Stimulated activated memory B cell treated with anti-CD40 and anti-IgM and Interleukin-4, amounts not matched to agents 10 μg/mL and 1 μg/mL and 100 μg/mL, for 72 hours (primary cell): ENCODE measurements at places on chromosomes 6 and 20.

DNA sequence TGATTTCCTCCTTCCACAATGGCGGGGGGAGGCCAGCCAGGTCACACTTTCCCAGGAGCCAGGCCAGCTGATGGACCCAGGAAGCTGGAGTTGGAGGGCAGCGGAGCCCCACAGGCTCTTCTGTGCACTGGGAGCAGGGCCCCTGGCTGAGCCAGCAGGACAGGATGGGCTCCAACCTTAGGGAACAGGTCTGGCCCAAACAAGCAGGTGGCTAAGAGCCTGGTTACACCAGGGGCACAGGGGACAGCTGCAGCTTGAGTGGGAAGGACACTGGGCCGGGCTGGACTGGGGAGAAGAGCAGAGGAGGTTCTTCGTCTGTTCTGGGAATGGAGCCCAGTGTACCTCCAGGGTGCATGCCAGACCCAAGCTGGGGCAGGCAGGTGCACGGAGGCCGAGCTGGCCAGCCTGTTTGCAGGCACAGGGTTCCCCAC, 102.3 kb downstream of the DLL1 start:
- ATAC-seq: no peak

DNA sequence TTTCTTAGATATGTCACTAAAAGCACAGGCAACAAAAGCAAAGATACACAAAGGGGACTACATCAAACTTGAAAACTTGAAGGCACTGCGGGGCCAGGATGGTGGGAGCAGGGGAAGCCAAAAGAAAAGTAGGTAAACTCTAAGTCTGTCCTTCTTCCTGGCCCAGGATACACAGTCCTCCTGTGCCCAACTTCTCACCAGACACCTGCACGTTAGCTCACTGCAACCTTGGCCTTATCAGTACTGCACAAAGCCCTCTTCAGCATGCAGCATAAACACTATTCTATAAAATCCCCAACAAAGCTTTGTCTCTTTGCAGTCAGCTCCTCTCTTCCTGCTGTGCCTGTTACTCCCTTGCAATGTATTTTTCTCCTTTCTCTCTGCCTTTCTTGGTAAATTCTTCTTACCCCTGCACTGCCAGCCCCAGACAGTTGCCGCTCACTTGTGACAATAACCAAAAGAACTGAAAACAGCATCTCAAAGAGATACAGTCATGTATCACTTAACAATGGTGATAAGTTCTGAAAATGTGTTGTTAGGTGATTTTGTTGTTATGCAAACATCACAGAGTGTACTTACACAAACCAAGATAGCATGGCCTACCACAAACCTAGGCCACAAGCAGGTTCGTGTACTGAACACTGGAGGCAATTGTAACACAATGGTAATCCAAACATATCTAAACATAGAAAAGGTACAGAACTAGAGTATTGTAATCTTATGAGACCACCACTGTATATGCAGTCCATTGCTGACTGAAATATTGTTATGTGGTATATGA, 51.2 kb downstream of the NINL start:
- ATAC-seq: no peak

- ATAC-seq: no peak
These were observed 67.7 kb downstream of the TMEM244 start for GRCh38 chr6:129793447-129793846.

- ATAC-seq: no peak
These were observed 231.5 kb upstream of the BTBD3 start for GRCh38 chr20:11686195-11686594.

DNA sequence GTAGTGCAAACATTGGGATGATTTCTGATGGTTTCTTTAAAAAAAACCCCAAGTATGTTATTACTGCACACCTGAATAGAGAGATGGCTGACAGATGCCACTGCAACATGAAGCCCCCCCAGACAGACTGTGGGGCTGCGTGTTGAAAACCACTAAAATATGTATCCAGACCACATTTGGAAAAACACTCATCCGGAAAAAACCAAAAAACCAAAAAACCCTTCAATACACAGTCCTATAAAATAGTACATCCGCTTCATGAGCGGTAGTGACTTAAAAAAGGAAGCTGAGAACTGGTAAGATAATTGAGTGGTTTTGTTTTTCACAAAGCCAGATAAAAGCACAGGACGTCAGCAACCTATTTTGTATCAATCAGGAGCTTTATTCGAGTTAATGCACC, 47.1 kb upstream of the EDN3 start:
- ATAC-seq: no peak

DNA sequence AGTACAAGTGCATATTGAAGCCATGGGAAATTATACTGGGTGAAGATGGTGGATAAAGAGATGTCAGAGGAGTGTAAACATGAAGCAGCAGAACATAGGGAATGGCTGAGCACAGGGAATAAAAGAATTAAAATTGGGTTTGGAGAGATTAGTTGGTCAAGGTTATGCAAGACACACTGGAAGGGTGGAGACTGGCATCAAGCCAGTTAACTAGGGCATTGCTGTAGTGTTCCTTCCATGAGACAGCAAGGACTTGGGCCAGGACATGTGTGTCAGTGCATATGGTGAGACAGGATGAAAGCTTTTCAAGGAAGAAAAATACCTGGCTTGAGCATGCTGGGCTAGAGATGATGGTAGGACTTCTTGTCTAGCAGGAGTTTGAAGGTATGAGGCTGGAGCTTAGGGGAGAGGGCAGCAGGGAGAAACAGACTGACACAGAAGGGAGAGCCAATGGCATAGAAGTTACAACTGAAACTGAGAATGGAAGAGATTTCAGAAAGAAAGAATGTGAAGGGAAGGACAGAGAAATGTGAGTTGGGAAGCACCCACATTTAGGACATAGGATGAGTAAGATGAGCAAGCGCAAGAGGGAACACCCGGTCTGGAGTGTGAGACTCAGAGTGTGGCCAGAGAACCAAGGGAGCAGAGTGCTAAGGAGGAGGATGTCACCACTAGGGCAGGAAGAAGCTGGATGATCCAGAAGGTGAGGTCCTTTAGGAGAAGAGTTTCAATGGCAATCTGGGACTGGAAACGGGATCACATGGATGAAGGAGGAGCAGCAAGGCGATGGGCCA, 14.5 kb upstream of the TMEM170B start:
- no peak for ATAC-seq

DNA sequence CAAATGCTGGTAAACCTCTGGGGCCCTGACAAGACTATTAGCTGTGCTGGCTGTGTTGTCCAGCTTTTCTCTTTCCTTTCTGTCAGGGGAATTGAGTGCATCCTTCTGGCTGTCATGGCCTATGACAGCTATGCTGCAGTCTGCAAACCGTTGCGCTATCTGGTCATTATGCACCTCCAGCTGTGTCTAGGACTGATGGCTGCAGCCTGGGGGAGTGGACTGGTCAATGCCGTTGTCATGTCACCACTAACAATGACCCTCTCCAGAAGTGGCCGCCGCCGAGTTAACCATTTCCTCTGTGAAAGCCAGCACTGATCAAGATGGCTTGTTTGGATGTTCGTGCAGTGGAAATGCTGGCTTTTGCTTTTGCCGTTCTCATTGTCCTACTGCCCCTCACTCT, 20.3 kb downstream of the OR2B6 start:
- ATAC-seq: no peak

DNA sequence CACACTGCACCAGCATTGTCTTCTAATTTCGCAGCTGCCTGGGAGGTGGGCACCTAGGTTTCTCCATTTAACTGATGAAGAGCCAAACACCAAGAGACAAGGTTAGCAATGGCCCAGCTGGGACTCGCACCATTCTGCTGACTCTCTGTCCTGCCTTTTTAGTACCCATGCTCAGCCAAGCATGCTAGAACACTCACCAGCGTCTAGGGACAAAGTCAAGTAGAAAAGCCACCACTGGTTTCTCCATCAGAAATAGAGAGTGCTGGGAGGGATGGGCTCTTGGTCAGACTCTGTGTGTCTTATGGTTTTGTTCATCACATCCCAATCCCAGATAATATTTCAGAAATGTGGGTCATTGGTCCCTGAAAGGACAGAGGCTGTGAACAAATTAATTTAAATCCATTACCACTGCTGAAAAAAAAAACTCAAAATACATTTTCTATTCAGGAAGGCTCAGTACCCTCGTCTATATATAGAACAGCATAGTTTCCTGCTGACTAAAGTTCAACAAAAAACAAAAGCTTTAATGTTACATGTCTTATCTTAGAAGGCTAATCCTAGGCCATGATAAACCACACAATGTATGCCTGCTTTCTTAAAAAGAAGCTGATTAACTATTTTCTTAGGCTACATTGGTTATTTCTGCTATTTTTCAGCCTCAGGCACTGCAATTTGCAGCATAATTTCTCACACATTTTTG, 111.0 kb downstream of the TBC1D7 start:
- no peak for ATAC-seq

DNA sequence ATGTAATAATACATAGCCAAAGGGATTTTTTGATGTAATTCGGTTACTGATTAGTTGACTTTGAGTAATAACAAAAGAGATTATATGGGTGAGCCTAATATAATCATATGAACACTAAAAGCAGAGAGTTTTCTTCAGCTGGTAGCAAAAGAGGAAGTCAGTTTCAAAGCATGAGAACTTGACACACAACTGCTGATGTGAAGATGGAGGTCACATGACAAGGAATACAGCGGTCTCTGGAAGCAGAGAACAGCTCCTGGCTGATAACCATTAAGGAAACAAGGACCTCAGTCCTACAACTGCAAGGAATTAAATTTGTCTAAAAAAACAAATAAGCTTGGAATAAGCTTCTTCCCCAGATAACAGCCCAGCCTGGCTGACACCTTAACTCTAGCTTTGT, 154.5 kb upstream of the PRND start:
- ATAC-seq: no peak

DNA sequence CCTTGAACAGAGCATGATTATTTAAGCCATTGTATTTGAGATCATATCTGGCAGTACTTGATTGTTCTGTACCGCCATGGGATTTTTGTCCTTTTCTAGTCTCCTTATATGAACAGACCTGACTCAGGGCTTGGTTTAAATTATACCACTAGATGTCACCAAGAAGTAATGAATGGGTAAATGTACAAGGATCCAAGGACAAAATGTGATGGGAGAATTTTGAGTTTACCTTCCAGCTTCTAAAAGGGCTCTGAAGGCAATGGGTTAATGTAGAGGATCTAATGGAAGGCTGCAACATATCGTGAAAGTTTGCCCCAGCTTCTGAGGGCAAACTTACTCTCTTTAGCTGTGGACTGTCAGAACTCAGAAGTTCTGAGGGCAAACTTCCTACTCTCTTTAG, 12.0 kb downstream of the RNF8 start:
- no peak for ATAC-seq

DNA sequence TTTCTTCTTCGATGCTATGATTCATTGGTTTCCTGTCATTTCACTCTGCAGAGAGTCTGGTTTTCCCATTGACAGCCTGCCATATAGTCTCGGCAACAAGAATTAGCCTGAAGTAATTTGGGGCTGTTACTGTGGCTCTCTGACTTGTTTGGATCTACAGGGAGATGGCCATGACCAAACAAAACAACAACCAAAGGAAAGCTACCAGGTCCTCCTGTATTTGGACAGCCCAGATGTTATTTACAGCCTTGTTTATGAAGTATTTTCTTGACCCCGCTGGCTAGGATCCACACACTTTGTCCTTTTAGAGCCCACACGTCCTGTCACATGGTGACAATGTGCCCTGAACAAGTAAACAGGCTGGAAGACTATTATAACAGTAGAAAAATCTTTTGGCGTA, 111.4 kb upstream of the PREP start:
- no peak for ATAC-seq

- ATAC-seq: no peak
These were observed 20.2 kb upstream of the FHL5 start for GRCh38 chr6:96542702-96543101.

DNA sequence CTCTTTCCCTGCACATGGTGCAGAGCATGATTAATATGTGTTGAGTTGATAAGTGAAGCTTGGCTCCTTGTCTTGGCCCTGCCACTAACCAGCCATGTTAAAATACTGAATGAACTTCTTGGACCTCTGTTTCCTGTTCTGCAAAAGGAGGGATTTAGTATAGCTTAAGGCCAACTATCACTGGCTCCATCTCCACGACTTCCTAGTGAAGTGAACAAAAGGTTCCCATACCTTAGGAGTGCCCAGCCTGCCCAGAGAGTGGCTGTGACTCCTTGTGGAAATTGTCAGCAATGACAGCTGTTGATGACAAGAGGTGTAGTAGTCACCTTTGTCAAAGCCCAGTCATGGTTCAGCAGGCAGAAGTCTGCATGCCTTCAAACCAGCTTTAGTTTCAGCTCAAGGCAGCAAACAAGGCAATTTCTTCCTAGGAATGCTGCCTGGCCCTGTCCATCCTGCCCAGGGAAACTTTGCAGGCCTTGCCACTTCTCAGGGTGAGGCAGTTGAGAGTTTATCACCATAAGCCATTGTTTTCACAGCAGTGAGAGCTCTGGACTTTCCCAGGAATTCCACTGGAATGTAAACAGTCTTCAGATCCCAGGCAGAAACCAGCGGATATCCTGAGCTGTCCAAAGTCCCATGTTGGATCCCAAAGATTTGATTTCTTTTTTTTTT, 169.7 kb upstream of the TNFAIP3 start:
- ATAC-seq: no peak

DNA sequence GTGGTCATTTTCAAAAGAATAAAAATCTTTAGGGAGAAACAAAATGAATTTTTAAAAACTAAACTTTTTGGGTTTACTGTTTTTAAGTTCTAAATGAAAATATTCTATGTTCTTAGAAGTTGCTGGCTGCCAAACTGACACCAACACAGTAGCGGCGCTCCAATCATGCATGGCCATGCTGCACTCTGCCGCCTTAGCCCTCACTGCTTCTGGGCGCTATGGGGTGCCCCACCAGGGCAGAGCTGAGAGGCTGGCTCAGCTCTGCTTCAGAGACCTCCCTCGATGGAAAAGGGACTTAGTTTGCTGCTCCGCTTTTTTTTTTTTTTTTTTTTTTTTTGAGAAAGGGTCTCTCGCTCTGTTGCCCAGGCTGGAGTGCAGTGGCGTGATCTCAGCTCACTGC, 20.9 kb downstream of the EZR start:
- ATAC-seq: peak; percentile 89

DNA sequence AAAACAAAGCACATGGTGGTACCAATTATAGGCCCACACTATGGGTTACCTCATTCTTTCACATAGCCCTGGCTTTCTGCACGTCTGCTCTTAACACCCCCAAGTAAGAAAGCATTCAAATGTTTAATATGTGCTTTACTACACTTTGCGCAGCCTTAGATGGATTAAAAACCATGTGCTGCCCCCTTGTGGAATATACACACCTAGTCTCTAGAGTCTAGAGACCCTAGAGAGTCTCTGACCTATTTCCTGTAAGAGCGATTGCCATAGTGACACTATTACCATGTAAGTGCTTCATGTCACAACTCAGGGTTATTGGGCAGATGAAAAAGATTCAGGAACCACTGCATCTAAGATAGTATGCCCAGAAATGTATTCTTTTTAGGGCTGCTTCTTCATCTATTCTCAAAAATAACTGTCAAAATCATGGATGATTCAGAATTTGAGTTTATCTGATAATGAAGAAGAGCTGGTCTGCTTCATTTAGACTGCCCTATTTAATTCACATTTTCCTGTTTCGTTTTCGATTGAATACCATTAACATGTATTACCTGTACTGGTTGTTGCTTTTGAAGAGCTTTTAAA, 186.3 kb downstream of the ADGB start:
- peak; percentile 41 for ATAC-seq
